ENCODE measurements at places on chromosomes 6 and 20.

GRCh38 chr6:39059496-39060310 is 11.1 kb downstream of the GLP1R start:
- no peak for DNase-seq

GRCh38 chr20:61912665-61913422 is 152.8 kb downstream of the TAF4 start:
- no peak for DNase-seq

DNA sequence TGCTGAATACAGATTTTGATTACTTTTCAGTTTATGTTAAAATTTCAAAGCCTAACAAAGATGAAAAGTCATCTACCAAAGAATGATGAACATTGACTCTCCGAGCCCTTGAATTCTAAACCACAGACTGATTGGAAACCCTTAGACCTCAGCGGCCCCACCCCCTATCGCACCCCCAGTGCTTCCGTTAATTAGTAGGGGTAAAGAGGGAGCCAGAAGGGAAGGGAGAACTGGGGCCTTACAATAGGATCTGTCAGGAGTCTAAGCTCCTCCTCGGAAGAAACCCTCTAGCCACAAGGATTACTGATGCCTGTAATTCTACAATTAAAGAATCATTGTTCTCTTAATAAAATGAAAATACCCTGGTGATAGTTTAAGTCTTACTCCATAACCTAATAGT is 79.7 kb upstream of the JARID2 start:
- DNase-seq, result no peak

- DNase-seq, result no peak
These were observed 48.6 kb downstream of the JARID2 start for GRCh38 chr6:15294504-15294903.

DNA sequence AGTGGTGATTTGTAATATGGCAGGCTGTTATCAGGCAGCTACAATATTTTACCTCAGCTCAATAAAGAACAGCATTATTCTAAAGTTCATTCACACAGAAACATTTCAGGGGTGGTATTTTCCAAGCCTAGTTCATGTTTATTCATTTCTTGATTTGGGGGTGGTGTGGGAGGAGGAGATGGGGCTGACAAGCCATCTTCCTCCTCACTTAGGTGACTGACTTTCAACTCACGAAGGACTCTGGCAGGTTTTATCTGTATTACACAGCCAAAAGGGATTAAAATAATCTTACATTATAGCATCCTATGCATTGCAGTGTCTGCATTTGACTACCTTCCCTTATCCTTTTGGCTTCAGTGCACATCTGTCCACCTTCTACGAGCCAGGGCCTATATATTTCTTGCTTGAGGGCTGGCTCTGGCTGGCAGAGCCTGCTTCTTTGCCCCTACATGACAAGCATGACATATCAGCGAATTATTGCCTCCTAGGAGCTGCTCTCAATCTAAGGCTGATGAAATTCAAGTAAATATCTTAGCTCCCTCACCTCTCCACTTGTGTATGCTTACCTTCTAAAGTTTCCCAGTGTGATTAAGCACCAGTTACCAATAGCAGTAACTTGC is 20.0 kb downstream of the KHDRBS2 start:
- no peak for DNase-seq

GRCh38 chr6:95768539-95768938 is 191.2 kb downstream of the MANEA start:
- DNase-seq, result no peak

DNA sequence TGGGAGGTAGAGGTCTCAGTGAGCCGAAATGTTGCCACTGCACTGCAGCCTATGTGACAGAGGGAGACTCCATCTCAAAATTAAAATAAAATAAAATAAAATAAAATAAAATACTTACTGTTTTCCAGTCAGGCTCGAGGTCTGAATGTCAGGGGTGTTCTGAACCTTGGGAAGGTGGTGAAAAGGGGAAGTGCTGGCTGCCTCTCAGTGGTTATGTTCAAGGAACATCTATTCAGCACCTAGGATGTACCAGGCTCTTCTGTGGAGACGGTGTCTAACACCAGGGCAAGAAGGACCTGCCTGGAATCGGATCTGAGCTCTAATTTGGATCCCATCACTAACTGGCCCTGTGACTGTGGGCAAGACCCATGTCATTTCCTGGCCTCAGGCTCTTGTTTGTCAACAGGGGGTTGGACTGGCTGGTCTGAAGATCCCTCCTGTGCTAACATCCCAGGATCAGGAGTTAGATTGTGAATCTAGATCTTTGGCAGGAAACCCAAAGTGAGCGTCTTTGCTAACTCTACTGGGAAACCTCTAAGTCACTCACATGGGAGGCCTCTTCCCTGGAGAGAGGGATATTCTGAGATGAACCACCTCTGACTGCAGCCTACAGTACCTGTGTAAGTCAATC is 63.4 kb upstream of the SIRPG start:
- no peak for DNase-seq

- DNase-seq, result no peak
These were observed 825 bp upstream of the FAM135A start for GRCh38 chr6:70412252-70413113.

DNA sequence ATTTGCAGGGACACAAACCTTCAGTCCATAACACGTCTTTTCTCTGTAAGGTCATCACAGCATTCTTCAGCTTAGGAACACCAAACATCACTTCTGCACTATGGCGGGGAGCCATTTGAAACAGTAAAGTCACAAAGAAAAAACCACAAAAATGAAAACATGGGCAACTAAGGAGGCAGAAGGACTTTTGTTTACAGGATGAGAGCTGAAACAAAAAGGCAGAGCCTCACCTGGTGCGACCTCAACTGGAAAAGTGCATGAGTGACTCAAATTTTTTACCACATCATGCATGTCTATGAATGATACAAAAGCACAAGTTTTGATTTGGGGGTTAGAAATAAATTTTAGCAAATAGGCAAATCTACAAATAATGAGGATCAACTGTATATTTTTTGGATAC is 68.2 kb upstream of the TNFAIP3 start:
- peak; percentile 38 for DNase-seq

DNA sequence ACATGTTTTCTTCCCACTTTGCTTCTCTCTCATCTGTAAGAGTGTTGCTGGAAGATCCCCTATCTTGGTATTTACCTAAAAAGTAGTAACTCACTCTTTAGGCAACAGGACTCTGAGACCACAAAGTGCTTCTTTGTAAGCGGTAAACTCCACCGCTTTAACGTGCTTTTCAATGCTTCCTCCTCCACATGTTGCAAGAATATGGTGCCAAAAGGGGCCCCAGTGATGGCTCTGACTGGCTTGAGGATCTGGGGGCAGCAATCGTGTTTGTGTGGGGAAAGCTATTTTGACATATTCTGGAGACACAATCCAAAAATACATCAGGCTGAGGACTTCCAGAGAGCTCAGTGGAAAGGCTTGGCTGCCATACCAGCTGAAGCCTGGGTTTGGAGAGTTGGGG is 12.4 kb upstream of the CPNE5 start:
- DNase-seq, result no peak
